Kidney glomerular epithelial cell (primary cell): ENCODE measurements at places on chromosomes 4 and X.

DNA sequence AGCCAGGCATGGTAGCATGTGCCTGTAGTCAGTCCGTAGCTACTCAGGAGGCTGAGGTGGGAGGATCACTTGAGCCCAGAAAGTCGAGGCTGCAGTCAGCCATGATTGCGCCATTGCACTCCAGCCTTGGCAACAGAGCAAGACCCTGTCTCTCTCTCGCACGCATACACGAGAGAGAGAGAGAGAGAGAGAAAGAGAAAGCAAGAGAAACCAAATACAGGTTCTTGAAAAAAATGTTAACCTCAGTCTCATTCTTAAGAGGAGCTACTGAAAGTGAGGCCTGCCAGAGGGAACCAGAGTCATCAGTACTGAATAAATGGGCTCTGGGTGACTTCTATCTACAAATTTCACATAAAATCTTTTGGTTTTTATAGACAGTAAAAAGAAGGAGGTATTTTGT, 42.9 kb downstream of the KIAA0232 start:
- DNase-seq: no peak

DNA sequence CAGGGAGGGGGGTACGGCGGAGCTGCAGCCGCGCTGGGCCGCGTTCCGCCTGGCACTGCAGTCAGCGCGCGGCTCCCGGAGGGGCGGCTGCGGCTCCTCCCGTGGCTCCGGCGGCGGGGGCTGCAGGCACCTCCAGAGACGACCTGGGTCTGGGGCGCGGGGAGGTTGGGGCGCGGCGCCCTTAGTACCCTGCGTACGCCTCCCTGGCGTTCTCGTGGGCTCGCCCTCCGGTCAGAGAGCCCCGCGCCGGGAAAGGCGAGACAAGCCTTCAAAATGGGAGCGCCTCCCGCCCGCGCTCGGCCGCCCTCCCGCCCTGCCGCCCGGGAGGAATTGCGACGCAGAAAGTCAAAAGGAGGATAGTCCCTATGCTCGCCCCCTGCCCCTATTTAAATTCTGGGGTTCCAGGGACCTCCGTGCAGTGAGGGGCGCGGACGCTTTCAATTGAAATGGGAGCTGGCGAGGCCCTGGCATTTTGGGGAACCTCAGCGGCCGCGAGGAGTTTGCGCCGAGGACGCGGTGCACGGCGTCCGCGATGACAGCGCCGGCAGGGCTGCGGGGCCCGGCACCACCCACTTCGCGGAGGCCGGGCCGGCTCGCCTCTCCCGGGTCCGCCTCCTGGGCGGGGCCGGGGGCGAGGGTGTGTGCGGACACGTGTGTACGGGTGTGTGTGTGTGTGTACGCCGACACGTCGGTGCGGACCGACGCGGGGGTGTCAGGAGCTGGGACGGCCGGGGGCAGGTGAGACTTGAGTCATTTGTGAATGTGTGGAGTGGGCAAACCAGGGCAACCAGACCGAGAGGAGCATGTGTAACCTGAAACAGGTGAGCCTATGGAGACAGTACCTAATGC, 544 bp downstream of the HERC3 start:
- peak; percentile 51 for DNase-seq

DNA sequence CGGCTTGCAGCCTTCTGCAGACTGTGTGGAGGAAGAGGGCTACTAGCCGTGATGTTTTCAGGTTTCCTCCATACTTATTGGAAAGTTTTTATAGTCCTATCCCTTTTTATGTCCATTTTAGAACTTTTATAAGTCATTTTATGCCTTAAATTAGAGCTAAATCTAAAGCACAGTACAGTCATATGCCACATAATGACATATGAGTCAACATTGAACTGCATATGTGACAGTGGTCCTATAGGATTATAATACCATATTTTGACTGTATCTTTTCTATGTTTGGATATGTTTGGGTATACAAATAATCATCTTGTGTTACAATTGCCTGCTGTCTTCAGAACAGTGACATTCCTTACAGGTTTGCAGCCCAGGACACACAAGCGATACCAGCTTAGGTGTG, 200.2 kb downstream of the SPRY1 start:
- no peak for DNase-seq

DNA sequence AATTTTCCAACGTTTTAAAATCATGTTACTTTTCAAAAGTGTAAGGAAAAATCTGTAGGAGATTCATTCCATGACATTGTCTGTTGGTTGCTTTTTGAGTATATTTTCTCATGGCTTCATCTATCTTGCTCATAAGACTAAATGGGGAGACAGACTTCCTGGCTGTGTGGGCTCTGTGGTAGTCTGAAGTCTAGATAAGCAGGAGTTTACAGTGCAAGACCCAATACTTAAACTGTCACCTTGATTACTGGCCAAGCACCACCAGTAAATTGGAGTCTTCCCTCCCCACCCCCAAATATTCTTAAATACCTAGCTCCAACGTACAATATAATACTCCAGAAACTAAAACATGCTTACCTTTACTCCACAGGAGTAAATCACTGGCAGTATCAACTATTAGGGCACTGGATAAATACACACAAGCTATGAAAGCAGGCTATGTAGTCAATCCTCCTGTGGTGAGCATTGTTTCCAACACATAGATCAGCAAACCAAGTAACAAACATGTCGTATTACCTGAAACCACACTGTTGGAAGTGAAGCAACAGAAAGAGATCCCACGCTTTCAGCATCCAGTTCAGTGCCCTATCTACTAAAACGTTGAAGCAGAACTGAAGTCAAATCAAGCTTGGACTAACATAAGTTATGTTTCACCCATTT, 6.2 kb downstream of the HNRNPD start:
- no peak for DNase-seq

- DNase-seq: no peak
These were observed 37.1 kb downstream of the SPANXN2 start for GRCh38 chrX:143683486-143683885.

GRCh38 chr4:173713026-173713425, 183.0 kb upstream of the HAND2 start:
- DNase-seq: no peak

DNA sequence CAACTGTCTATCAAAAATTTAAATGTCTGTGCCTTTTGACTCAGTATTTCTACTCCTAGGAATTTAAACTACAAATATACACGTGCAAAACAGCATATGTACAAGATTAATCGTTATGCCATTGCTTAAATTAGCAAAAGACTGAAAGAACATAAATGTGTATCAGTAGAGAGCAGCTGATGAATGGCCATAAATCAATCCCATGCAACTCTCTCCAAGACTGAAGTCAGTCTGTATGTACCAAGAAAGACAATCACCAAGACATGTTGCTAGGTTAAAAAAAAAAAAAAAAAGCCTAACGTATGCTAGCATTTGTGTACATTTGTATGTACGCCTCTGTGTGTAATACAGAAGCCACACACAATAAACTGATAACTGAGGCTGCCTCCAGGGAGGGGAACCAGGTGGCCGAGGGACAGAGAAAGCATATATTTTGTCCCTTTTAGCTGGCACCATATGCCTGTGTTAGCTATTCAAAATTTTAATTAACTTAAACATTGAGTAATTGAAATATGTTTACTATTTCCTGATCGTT, 130.7 kb downstream of the SH3KBP1 start:
- DNase-seq: no peak

- no peak for DNase-seq
These were observed 64.0 kb downstream of the PTTG2 start for GRCh38 chr4:38024206-38024509.

DNA sequence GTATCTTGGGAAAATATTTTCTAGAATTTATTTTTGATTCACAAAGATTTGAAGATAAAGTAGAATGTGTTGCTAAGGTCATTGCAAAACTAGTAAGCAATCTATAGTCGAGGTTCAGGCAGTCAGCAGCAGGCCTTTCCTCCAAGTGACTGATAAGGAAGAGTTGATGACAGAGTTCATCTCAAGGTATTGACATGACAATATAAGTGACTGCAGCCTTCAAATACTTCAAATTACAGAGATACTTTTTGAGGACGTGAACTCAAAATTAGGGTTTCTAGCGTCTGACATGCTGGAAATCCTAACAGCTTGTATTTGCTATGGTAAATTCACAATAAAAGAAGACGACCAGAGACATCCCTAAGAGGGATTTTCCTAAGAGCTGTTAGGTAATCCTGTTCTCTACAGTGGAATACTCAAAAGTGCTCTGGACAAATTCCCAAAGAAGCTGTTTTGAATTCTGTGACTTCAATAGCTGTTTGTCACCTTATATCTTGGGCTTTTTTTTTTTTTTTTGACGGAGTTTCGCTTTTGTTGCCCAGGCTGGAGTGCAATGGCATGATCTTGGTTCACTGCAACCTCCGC, 7.4 kb downstream of the ARHGAP10 start:
- DNase-seq: no peak

DNA sequence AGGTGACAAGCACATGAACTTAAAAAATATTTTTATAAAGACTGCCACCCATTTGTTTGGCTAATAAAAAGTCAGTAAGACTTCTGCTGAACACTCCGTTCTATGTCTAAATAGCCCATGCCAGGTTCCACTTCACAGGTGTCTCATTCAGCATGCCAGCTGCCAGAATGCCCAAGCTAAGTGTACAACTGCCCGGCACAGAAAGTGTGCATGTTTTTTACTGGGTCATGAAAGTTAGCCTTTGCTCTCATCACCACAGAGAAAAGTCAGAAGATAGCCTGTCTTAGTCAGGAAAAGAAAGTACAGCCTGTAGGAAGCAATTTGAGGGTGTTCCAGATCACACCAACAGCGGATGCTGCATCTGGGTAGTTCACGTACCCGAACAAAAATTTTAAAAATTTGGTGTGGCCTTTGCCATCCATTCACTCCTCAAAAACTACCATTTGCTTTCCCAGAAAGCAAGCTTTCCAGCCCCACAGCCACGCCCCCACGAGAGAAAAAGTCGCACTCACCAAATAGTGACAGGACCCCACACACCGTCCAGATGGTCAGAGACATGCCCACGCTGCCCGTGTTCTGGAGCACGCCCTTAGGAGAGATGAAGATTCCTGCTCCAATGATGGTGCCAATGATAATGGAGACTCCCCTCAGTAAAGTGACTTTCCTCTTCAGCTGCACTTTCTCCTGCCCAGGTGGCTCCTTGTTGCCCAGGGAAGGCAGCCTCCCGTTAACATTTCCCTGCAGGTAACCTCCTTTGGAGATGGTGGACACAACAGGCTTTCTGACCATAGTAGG, 671 bp downstream of the SLC7A11 start:
- no peak for DNase-seq

GRCh38 chr4:95898226-95898625, 58.3 kb downstream of the PDHA2 start:
- DNase-seq: no peak

DNA sequence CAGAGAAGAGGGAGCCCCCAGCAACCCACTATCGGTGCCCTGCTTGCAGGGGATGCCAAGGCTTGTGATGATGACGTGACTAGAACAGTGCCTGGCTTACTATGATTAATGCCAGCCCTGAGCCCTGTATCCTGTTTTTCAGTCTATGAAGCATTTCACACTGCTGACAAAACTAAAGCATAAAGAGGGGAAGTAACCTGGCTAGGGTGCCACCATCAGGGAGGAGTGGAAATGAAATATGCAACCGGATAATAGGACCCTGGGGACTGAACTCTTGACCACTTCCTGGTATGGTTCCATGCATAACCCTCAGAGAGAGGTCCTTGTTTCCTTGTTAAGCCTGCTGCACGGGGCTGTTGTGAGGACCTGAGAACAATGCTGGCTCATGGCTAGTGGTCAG, 50.3 kb downstream of the MED28 start:
- DNase-seq: no peak

DNA sequence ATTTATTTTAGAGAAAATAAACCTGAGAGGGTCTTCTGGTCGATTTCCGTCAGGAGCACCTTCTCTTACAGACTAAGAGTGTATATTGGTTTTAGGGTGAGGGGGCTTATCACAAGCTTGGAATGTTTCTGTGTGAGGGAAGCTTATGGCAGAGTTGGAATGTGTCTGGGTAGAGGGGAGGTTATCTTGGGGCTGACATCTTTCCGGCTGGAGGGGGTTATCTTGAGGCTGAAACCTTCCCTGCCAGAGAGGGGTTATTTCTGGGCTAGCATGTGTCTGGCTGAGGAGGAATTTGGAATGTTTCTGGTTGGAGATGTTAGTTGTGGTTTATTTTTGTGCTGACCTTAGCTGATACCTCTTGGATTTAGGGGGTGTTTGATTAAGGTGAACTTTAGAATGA, 1312.1 kb downstream of the ADGRL3 start:
- DNase-seq: no peak

DNA sequence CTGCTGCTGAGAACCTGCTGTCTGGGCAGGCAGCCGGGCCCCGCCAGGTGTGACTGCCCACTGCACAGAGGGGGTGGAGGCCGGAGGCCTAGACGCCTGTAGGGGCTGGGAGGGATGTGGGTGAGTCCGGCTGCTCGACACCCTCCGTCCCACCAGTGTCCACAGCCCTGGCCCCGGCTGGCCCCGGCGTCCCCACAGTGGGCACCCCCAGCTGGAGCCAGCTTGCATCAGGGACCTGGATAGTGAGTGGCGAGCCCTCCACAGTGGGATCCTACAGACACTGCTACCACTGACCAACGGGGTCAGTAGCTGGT, 34.7 kb upstream of the SPON2 start:
- DNase-seq: no peak

GRCh38 chrX:16278927-16279326, 111.6 kb downstream of the MAGEB17 start:
- no peak for DNase-seq

GRCh38 chr4:48380583-48381167, 39.3 kb downstream of the SLAIN2 start:
- no peak for DNase-seq

- DNase-seq: no peak
These were observed 9.0 kb downstream of the MPC1L start for GRCh38 chrX:40632199-40632598.

GRCh38 chrX:48278958-48279357, 23.8 kb downstream of the SSX1 start:
- DNase-seq: no peak

DNA sequence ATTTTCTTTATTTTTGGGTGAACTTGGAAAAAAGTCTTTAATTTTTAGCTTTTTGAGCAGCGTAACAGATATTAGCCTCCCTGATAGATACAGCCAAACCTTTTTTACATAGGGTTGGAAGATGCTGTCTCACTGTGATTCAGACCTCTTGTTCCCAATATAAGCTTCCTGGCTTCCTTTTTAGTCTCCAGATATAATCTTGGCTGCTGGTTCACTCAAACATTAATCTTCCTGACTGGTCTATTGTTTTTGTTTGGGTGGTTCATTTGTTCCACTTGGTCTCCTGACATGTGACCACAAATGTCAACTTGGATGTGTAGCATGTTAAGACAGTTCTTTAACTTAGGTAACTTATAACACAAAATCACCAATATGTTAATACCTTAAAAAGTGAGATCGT, 23.0 kb downstream of the RPA4 start:
- no peak for DNase-seq

- DNase-seq: peak; percentile 13
These were observed 504.3 kb downstream of the FAM133A start for GRCh38 chrX:94178145-94178788.

- no peak for DNase-seq
These were observed 45.9 kb downstream of the ADGRL3 start for GRCh38 chr4:61246034-61246433.

GRCh38 chr4:7467471-7467870, 32.7 kb upstream of the PSAPL1 start:
- no peak for DNase-seq

- peak; percentile 24 for DNase-seq
These were observed 201.4 kb downstream of the CCNG2 start for GRCh38 chr4:77358315-77358928.
